ENCODE measurements at places on chromosomes 1 and 21.

DNA sequence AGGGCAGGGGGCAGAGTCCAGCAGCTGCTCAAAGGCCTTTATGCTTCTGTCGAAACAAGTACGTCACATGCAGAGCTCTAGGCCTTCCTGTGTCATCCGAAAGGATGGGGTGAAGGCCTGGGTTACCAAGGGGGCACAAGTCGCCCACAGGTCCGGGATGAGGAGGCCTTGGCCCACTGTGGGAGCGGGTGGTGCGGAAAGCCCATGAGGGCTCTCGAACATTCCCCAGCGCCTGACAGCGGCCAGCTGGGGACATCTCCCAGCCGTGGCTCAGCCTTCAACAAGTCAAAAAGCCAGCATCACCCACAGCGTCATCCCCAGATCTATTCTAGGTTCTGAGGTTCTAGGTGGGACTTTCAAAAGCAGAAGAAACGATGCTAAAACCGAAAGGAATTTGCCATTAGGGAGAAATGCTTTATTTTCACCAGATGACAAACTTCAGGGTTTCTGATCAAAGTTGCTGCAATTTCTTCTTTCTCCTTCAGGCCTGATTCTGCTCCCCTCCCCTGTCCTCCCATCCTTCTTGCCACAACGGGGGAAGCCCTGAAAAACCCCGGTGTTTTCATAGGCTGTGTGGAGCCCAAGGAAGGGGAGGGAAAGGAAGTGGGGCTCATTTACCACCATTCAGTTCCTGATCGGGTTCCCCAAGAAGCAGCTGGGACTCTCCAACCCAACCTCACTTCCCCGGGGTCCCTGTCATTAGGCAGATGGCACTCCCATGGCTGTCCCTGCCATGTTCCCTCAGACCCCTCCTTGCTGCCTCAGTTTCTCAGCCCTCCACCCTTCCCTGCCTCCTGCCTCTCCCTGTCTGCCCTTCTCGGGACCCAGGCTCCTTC lies 17.6 kb downstream of the GPR137B start:
- DNase-seq: no peak

- peak; percentile 9 for DNase-seq
These were observed 29.6 kb upstream of the CACHD1 start for GRCh38 chr1:64440183-64440826.

- no peak for DNase-seq
These were observed 18.9 kb downstream of the SFPQ start for GRCh38 chr1:35173909-35174540.

DNA sequence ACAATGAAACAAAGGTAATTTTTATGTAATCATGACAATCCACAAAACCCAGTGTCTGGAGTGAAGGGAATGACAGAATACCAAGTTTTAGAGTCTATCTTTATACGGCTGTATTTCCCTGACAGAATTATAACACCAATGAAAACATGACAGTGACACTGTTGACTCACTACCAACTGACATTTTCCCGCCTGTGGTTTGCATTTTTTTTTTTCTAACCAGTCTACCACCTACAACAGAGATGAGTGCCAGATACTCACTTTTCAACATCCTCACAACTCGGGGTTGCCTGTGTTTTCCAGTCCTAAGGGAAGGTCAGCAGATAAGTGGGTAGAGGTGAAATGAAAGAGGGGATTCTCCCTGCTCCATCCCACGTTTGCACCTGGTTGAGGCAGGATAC lies 118.9 kb downstream of the KCNJ6 start:
- no peak for DNase-seq

GRCh38 chr1:19402031-19402813 lies 83.1 kb downstream of the CAPZB start:
- no peak for DNase-seq

- peak; percentile 72 for DNase-seq
These were observed 33.9 kb upstream of the LGALS8 start for GRCh38 chr1:236489710-236490377.

- DNase-seq: no peak
These were observed 158.4 kb downstream of the PTPRU start for GRCh38 chr1:29394521-29395225.

- DNase-seq: no peak
These were observed 23.0 kb downstream of the OPTC start for GRCh38 chr1:203516906-203517305.

GRCh38 chr1:67917006-67917405 lies 83.7 kb upstream of the GNG12 start:
- no peak for DNase-seq

DNA sequence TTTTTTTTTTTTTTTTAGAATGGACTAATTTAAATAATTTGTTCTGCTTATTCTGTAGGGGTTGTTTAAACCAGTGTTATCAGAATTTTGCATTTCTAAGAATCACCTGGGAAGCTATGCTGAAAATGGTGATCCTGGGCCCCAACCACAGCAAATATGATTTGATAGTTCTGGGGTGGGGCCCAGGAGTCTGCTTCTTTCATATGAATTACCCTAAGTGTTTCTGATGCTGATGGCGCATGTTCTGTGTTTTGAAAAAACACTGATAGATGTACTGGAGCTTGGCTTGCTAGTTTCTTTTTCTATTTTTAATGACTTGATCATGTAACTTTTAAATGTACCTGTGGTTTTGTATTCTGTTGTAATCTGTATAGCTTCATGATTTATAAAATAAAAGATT lies 89.3 kb downstream of the CDC14A start:
- DNase-seq: no peak

- peak; percentile 64 for DNase-seq
These were observed 140.1 kb upstream of the FMN2 start for GRCh38 chr1:239951511-239952140.

GRCh38 chr1:241077386-241078147 lies 279.4 kb downstream of the RGS7 start:
- no peak for DNase-seq

GRCh38 chr21:15421947-15422346 lies 307.8 kb upstream of the USP25 start:
- DNase-seq: no peak

DNA sequence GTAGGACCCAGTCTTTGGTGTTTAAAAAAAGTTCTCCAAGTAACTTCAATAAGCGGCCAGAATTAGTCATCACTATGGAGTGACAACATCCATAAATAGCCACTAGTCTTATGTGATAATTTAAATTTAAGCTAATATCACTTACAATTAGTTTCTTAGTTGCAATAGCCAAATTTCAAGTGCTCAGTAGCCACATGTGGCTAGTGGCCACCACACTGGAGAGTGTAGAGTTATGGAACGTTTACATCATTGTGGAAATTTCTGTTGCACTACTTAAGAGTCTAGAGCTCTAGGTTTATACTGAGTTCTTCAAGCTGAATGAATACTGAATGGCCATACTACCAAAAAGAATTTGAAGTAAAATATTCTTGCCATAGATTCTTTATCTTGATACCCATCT lies 121.1 kb downstream of the RUNX1 start:
- no peak for DNase-seq

Measured in AG08395 (cell line).